Endothelial cell of umbilical vein (primary cell): ENCODE measurements at places on chromosomes 11 and 22.
A peak's percentile ranks its signal among the peaks of the same experiment; 100 is the strongest.

GRCh38 chr11:48002561-48002960 lies 22.2 kb downstream of the PTPRJ start:
- H3K4me3 ChIP-seq = no peak overlapping the region
- H3K27me3 ChIP-seq = no peaks in the 10 kb centered on the region
- no peaks in the 10 kb centered on the region for H3K4me1 ChIP-seq
- no peak overlapping the region for H3K27ac ChIP-seq
- no peak for DNase-seq

- H3K36me3 ChIP-seq = no peaks in the 10 kb centered on the region
- H3K4me3 ChIP-seq = no peak overlapping the region
- H3K4me1 ChIP-seq = no peaks in the 10 kb centered on the region
- no peak overlapping the region for H3K27ac ChIP-seq
- H3K27me3 ChIP-seq = no peaks in the 10 kb centered on the region
Measured at GRCh38 chr11:104402812-104403521, 239.0 kb upstream of the PDGFD start.

- H3K27me3 ChIP-seq = no peaks in the 10 kb centered on the region
- no peak for DNase-seq
- H3K36me3 ChIP-seq = peaks cover 4% of the 10 kb centered on the region
- H3K4me1 ChIP-seq = no peaks in the 10 kb centered on the region
- no peak overlapping the region for H3K4me3 ChIP-seq
Measured at GRCh38 chr11:78100676-78101472, 21.2 kb upstream of the NDUFC2 start.

- DNase-seq = peak; percentile 87
- H3K27me3 ChIP-seq = peaks cover 4% of the 10 kb centered on the region
- H3K27ac ChIP-seq = no peak overlapping the region
- H3K4me3 ChIP-seq = no peak overlapping the region
Measured at GRCh38 chr22:26360169-26360885, 68.7 kb upstream of the ASPHD2 start.

- no peaks in the 10 kb centered on the region for H3K36me3 ChIP-seq
- H3K4me1 ChIP-seq = no peaks in the 10 kb centered on the region
- peak; percentile 14 for DNase-seq
- H3K4me3 ChIP-seq = no peak overlapping the region
Measured at GRCh38 chr11:17813391-17814059, 78.9 kb downstream of the KCNC1 start.

DNA sequence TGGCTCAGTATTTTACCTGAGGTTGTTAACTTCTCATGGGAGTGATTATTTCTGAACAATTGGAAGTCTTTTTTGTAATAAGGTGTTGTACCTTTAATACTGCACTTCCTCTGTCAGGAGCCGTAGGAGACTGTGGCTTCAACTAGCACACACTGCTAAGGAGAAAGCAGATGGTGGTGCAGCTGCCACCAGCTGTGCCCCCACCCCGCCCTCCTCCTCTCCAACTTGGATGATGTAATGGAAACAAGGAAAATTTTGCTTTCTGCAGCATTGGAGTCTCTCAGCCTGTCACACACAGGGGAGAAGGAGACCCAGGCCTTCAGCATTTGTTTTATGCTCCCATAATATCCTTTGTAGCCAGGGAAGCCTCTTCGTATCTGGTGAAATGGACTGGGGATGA lies 91.2 kb downstream of the TEAD1 start:
- H3K36me3 ChIP-seq = peaks cover 3% of the 10 kb centered on the region
- no peak for DNase-seq
- H3K27ac ChIP-seq = no peak overlapping the region
- H3K4me1 ChIP-seq = peaks cover 35% of the 10 kb centered on the region

GRCh38 chr11:10898003-10898762 lies 40.3 kb upstream of the ZBED5 start:
- peaks cover 25% of the 10 kb centered on the region for H3K4me1 ChIP-seq
- no peak overlapping the region for H3K27ac ChIP-seq
- no peak for DNase-seq
- H3K4me3 ChIP-seq = no peak overlapping the region
- H3K36me3 ChIP-seq = no peaks in the 10 kb centered on the region

- no peak overlapping the region for H3K4me3 ChIP-seq
- H3K36me3 ChIP-seq = no peaks in the 10 kb centered on the region
- no peak for DNase-seq
- no peaks in the 10 kb centered on the region for H3K27me3 ChIP-seq
- no peaks in the 10 kb centered on the region for H3K4me1 ChIP-seq
- no peak overlapping the region for H3K27ac ChIP-seq
Measured at GRCh38 chr22:48746789-48747425, 1080.8 kb downstream of the BRD1 start.

DNA sequence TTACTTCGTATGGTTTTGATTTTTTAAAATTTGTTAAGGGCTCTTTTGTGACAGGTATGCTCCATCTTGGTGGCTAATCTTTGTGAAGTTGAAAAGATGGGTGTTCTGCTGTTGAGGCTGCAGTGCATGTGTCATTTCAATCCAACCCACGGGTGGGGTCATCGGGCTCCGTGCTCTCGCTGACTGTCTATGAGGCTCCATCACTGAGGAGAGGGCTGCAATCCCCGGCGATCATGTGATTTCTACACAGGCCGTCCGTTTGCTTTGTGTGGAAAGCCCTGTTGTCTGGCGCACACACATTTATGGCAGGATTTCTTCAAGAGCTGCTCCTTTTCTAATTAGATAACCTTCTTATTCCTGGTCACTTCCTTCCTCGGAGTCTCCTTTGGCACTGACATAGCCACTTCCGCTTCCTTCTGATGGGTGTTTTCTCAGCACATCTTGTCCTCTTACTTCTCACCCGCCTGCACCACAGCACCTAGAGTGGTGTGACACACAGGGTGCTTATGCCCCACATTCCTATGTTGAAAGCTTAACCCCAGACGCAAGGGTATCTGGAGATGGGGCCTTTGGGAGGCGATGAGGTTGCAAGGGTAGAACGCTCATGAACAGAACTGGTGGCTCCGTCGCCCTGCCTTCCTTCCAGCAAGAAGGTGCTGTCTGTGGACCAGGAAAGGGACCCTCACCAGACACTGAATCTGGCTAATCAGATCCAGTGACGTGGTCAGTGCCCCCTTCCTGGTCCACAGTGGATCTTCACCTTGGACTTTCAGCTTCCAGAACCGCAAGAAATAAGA lies 9.4 kb downstream of the MOB2 start:
- no peaks in the 10 kb centered on the region for H3K27me3 ChIP-seq
- no peak overlapping the region for H3K27ac ChIP-seq
- no peak overlapping the region for H3K4me3 ChIP-seq
- H3K4me1 ChIP-seq = no peaks in the 10 kb centered on the region

DNA sequence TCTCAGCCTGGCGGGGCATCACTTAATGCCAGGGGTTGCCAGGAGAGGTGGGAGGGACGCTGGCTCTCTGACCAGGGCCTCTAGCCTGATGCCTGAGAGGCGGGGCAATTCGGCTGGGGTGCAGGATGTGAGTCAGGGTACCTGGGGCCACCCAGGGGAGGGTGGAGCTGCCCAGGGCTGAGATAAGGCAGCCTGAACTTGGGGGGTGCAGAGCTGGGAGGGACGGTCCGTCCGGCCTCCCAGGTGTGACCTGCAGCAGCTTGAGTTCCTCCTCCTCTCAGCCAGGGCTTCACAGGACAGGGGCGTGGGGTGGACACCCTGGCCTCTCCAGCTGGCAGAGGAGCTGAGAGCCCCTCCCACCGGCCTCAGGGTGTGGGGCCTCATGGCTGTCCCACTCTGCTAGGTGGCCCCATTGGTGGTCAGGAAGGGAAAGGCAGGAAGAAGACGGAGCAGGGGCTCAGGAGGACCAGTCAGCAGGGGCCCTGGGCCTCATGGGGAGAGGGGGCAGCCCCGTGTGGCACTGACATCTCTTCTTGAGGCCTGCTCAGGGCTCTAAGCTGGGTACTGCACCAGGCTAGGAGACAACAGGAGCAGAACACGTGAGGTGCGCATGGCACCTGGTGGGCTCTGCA lies 942 bp upstream of the RPS6KA4 start:
- peaks cover 22% of the 10 kb centered on the region for H3K4me1 ChIP-seq
- peaks cover 5% of the 10 kb centered on the region for H3K36me3 ChIP-seq
- no peaks in the 10 kb centered on the region for H3K27me3 ChIP-seq
- peak overlapping the region; percentile 91 for H3K4me3 ChIP-seq
- H3K27ac ChIP-seq = peak overlapping the region; percentile 70
- no peak for DNase-seq

DNA sequence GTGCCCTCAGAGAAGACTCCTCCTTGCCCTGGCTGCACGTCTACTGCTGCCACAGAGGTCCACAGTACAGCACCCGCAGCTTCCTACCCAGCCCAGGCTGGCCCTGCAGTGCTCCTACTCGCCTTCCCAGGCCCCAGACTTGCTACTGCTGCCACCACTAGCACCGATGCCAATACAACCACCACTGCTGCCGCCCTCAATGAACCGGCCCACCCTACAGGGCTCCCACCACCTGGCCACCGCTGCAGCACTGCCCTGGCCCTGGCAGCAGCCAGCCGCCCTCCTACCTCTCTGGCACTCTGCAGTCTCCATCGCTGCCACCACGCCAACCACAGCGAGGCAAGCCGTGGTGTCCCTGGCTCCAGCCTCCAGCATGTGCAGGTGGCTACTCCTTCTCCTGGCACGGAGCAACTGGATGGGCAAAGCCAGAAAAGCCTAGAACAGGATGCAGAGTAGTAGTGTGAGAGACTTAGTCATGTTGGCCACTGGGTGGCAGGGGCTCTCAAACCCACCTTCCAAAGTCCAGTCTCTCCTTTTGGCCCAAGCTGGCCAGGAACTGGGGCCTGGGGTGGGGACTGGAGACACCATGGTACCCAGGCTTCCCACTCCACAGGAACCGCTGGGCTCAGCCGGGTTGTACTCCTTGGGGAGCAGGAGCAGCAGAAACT lies 39.4 kb downstream of the C22orf42 start:
- peaks cover 7% of the 10 kb centered on the region for H3K27me3 ChIP-seq
- no peak overlapping the region for H3K27ac ChIP-seq

- H3K4me3 ChIP-seq = no peak overlapping the region
- H3K4me1 ChIP-seq = no peaks in the 10 kb centered on the region
- DNase-seq = peak; percentile 80
- no peaks in the 10 kb centered on the region for H3K36me3 ChIP-seq
Measured at GRCh38 chr11:33987975-33988580, 63.5 kb upstream of the CAPRIN1 start.

DNA sequence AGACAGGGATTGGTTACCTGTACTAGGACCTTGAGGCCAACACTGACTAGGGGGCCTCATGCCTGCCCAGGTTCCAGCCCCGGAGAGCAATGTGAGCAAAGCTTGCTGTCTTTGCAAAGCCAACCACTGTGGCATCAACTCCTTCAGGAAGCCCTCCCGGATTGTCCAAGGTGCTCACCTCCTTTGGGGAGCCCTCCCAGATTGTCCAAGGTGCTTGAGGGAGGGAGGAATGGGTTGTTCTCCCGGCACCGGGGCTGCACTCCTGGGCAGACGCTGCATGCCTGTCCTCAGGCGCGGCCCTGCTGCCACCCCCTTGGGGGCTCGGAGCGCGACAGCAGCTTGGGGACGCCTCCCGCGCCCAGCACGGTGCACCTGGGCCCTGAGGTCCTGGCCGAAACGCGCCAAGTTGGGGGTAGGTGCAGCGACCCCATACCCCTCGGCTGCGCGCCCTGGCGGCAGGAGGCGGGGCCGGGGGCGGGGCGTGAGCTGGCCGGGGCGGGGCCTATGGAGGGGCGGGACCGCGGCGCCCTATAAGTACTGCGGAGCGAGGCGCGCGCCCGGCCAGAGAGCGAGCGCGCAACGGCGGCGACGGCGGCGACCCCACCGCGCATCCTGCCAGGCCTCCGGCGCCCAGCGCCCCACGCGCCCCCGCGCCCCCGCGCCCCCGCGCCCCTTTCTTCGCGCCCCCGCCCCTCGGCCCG lies at the start of gene CD81:
Gene CD81 (plus strand): TSS at position 560 of the 701 bp plus-strand sequence. CDS start 240 bp downstream, outside the sequence.
- no peaks in the 10 kb centered on the region for H3K27me3 ChIP-seq
- peaks cover 30% of the 10 kb centered on the region for H3K4me1 ChIP-seq
- peak within 1 kb of the TSS; percentile 91 for H3K27ac ChIP-seq
- no peaks in the 10 kb centered on the region for H3K36me3 ChIP-seq
- DNase-seq = no peak
- H3K4me3 ChIP-seq = peak within 1 kb of the TSS; percentile 72

DNA sequence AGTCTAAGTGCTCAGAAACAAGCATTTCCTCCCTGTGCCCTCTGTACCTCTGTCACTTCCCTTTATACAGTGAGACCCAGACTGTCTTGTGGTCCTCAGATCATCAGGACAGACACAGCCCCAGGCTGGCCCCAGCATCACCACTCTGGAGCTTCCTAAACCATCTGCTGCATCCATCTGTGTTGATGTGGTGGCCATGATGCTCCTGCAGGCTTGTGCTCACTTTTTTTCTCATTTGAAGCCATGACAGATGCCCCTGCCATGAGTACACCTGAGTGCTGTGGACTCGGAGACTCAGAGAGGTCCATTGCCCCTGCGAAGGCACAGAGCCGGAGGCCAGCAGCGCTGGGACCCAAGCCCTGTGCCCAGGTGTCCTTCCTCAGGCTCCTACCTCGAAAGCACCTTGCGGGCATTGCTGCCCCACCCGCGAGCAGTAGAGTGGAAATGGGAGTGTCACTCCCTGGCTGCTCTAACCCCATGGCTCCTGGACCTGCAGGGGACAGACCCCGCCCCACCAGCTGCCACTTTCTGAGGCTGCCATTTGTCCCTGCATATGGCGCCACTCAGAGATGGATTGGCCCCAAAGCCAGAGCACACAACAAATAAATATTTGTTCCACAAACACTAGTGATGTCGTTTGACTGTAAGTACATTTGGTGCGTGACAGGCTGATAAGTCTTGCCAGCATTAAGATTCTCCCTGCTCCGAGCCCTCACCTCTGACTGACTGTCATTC lies 593.5 kb downstream of the TBC1D22A start:
- no peak overlapping the region for H3K4me3 ChIP-seq
- H3K27me3 ChIP-seq = no peaks in the 10 kb centered on the region
- H3K36me3 ChIP-seq = no peaks in the 10 kb centered on the region

DNA sequence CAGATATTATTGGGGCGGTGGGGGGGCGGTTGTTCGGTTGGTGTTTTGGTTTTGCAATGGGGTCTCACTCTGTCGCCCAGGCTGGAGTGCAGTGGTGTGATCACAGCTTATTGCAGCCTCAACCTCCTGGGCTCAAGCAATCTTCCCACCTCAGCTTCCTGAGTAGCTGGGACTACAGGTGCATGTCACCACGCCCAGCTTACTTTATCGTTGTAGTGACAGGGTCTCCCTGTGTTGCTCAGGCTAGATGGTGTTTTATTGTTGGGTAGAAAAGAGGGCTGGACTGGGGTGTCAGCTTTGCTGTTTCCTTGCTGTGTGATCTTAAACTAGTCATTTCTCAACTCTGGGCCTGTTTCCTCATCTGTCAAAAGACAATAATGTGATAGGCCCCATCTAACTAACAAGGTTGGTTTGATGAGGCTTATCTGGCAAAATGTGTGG lies 17.5 kb upstream of the MYH9 start:
- no peak overlapping the region for H3K27ac ChIP-seq
- DNase-seq = no peak
- no peak overlapping the region for H3K4me3 ChIP-seq
- no peaks in the 10 kb centered on the region for H3K27me3 ChIP-seq

GRCh38 chr11:1755692-1756561 lies 5.5 kb upstream of the IFITM10 start:
- H3K4me1 ChIP-seq = peaks cover 9% of the 10 kb centered on the region
- no peak overlapping the region for H3K4me3 ChIP-seq
- no peak overlapping the region for H3K27ac ChIP-seq
- DNase-seq = no peak
- no peaks in the 10 kb centered on the region for H3K27me3 ChIP-seq
- no peaks in the 10 kb centered on the region for H3K36me3 ChIP-seq

GRCh38 chr11:69950621-69951020 lies 127.5 kb upstream of the ANO1 start:
- no peak for DNase-seq
- H3K4me3 ChIP-seq = no peak overlapping the region
- H3K27ac ChIP-seq = no peak overlapping the region
- peaks cover 20% of the 10 kb centered on the region for H3K4me1 ChIP-seq
- peaks cover 2% of the 10 kb centered on the region for H3K27me3 ChIP-seq

- no peaks in the 10 kb centered on the region for H3K4me1 ChIP-seq
- no peak overlapping the region for H3K27ac ChIP-seq
- no peaks in the 10 kb centered on the region for H3K36me3 ChIP-seq
- no peaks in the 10 kb centered on the region for H3K27me3 ChIP-seq
- no peak for DNase-seq
Measured at GRCh38 chr11:12744826-12745502, 70.7 kb downstream of the TEAD1 start.
